ENCODE measurements at places on chromosomes 2 and 18.

GRCh38 chr2:162116352-162116751 lies 35.7 kb downstream of the GCG start:
- DNase-seq = no peak

DNA sequence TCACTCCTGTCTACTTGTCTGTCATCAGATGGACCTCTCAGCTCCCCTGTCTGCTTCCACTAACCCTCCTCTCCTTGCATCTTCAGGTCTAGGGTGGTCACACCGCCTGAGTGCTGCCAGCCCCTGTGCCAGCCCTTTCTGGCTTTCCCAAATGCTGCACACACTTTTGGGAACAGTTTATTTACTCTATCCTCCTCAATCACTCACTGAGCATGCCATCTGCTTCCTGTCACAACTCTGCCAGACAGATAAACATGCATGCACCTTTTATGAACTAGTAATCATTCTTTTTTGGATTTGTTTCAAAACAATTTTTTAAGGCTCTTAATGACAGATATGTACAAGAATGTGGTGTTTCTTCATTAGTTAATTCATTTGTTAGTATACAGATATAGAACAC lies 56.3 kb upstream of the CCDC195 start:
- no peak for DNase-seq

- no peak for DNase-seq
Measured at GRCh38 chr2:37618326-37618725, 53.1 kb downstream of the CDC42EP3 start.

DNA sequence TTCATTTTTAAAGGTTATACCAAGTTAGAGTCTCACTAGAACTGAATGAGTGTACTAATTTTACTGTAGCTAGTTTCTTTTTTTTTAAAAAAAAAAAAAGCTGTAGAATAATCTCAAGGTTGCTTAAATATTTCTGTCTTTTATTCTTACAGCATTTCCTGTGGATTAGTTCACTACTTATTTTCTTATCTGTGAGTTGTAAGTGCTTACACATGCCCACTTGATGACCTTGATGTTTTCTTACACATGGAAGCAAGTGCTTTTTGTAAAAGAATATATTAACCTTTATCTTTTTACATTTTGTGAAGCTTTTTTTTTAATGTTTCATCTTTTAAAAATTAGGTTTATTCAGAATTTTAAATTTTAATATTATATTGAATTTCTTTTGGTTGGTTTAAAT lies 57.8 kb downstream of the MSH2 start:
- no peak for DNase-seq

GRCh38 chr2:105055613-105056012 lies 17.7 kb downstream of the MRPS9 start:
- no peak for DNase-seq

- DNase-seq = peak; percentile 73
Measured at GRCh38 chr2:69565431-69565839, 78.1 kb downstream of the AAK1 start.

DNA sequence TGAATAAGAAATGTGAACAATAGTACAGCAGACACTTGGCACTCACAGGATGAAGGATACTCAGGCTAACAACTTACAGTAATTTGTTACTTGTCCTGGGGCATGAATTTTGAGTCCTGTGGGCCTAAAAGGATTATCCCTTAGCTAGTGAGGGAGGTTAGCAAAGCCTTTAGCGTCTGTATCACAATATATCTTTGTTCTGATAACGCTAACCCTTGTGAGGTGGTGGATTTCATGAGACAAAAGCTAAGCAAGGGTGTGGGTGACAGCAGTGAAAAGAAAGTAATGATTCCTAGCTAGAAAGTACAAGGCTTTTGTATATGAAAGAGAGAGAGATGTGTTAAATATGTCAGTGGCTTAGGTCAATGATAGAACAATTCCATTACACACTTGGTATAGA lies 46.8 kb upstream of the TTC21B start:
- DNase-seq = no peak

DNA sequence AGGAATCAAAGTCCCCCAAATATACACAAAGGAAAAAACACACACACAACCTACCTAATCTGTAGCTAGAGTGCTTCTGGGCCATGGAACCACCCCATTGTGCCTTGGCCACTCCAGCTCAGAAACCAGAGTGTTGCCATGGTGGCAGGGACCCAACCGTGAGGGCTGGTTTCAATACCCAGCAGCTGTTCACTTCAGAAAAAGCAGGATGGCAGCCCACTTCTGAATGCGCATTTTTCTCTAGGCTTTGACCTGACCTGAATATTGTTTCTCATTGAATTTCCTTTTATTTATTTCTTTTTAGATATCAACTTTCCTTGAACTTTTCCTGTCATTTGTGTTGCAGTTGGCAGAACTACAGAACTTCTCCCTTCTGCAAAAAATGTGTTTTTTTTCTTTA lies 43.0 kb upstream of the EHBP1 start:
- no peak for DNase-seq

DNA sequence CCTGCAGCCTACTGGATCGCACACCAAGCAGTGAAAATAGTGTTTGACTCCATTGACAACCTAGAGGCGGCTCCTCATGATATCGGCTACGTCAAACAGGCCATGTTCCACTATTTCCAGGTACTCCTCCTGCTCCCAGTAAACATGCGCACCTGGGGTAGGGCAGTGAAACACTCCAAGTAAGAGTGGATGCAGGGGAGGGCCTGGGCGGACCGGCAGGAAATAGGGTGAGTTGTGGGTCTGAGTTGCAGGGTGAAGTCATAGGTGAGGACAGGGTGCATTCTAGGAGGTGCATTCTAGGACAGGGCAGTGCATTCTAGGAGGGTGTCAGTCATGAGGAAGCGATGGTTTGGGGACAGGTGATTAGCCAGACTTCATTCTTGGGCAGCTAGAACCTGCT lies 5.0 kb downstream of the NAGK start:
- DNase-seq = no peak

DNA sequence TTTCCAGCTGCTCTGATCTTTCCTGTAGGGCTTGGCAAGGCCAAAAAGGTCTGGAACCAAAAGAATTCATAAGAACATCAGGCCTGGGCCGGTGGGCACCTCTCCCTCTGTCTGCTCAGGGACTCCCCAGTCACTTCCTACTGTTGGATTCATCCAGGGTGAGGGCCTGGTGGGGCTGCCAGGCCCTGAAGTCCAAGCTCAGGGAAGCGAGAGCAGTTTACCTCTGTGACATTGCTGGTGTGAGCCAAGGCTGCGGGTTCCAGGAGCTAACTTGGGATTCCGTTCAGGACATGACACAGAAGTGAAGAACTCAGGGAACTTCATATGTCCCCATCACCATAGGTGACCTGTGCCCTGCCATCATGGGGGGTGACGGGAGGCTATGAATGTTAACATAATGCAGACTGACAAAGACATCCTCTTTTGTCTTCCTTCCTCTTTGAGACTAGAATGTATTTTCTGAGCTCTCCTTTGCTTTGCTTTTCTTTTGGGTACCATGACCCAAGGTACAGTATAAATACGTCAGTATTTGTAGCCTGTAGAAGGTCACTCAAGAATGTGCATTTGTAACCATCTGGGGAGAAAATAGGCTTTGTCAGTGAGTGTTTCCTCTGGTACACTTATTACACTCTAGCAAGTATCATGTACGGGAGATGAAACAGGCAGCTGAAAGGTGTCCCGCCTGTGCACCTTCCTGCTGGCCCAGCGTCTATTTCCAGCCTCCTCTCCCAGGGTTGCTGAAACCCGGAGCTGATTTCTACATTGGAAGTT lies 130.5 kb upstream of the SLC1A4 start:
- DNase-seq = no peak

GRCh38 chr18:48805826-48806535 lies 144.8 kb downstream of the SMAD7 start:
- peak; percentile 36 for DNase-seq

GRCh38 chr2:151289972-151290866 lies 751 bp upstream of the NMI start:
- no peak for DNase-seq
